ENCODE measurements at places on chromosomes 12 and 14. TPM values are rescaled to one million over a fixed set of nuclear protein-coding genes. Genes with fewer than 3 reads are reported as not detected.

DNA sequence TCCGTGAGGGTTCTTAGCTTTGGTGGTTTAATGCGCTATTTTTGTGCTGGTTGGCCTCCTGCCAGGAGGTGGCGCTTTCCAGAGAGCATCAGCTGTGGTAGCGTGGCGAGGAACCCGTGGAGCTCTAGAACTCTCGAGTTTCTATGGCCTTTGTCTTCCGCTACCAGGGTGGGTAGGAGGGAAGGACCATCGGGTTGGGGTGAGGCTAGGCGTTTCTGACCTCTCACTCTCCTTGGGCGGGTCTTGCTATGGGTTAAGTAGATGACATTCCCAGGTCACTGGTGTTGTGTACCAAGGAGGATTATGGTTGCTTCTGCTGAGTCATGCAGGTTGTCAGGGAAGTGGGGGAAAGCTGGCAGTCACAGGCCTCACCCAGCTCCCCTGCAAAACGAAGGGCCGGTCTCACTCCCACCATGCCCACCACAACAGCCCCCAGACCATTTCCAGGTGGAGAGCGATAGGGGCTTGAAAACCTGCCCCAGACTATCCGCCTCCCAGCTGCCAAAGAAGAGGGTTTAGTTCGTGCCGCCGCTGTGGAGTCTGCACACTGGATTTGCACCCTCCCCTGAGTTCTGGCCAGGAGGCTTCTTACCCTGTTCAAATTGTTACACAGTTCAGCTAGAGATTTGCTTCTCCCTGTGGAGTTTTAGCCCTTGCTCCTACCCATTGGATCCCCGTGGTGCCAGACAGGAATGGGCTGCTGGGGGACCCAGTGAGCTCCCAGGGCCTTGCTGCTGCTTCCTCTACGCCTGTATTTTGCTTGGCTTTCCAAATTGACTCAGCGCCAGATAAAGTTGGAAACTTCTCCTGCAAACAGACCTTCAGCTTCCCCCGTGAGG is 21.9 kb downstream of the RNFT2 start:
- no peak for DNase-seq

Gene MANSC1
- total RNA-seq, result 20.1 TPM

Gene CLEC4D
- total RNA-seq, result 0.56 TPM

Gene DDX47
- 82.0 TPM for total RNA-seq

DNA sequence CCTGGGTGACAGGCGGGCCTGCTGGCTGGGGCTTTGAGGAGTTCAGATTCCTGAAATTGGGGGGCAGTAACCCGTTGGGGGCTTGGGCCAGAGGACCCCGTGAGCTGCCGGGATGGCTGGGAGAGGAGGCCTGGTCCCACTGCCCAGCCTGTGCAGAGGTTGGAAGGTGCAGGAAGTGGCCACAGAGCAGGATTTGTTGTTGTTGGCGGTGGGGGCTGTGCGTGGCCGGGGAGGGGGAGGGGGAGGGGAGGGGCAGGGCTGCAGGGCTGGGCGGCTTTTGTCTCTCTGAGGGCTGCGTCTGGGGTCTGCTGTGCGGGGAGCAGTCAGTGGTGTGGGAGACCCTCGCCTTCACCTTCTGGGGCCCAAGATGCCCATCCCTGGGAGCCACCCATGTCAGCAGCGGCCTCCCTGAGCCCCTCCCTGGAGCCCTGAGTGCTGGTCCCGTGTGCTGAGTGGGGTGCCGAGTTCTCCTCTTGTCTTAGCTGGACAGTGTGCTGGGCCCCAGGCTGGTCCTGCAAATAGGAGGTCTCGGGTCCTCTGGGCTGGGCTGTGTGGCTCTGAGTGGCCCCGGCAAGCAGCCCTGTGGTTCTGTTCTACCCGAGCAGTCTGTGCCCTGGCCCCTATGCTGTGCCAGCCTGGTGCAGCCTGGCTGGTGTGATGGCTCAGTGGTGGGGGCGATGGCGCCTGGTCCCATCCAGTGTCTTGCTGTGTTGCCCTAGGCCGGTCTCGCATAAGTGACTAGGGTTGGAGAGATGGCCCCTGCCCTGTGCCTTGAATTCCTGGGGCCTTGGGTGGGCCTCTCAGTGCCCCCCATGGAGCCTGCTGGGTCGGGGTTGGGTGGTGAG is 10.3 kb downstream of the KIF26A start:
- DNase-seq, result no peak

GRCh38 chr14:56482310-56482911 is 97.2 kb upstream of the TMEM260 start:
- no peak for DNase-seq

DNA sequence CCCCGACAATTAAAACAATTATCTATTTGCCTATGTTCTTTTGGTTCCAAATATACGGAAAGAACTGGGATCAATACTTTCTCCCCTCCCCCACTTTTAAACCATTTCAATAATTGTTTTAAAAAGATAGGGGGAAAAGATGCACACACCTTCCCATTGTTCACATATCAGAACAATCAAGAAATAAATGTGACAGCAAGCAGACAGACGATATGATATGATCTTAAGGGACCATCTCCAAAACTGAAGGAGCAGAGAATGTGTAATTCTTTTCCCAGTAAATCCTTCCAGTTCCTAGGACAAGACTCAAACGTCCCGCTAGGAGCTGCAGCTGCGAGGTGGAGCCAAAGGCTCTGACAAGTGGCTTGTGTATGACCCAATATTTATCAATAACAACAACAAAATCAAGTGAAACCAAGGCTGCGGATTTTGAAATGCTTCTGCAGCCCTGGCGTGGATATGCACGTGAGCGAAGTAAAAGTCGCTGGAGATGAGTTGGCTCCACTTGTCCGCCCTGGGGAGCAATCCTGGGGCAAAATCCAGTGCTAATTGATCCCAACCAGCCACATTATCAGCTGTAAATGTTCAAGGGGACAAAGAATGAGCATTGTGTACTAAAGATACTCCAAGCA is 8.2 kb upstream of the FOXG1 start:
- DNase-seq, result no peak

DNA sequence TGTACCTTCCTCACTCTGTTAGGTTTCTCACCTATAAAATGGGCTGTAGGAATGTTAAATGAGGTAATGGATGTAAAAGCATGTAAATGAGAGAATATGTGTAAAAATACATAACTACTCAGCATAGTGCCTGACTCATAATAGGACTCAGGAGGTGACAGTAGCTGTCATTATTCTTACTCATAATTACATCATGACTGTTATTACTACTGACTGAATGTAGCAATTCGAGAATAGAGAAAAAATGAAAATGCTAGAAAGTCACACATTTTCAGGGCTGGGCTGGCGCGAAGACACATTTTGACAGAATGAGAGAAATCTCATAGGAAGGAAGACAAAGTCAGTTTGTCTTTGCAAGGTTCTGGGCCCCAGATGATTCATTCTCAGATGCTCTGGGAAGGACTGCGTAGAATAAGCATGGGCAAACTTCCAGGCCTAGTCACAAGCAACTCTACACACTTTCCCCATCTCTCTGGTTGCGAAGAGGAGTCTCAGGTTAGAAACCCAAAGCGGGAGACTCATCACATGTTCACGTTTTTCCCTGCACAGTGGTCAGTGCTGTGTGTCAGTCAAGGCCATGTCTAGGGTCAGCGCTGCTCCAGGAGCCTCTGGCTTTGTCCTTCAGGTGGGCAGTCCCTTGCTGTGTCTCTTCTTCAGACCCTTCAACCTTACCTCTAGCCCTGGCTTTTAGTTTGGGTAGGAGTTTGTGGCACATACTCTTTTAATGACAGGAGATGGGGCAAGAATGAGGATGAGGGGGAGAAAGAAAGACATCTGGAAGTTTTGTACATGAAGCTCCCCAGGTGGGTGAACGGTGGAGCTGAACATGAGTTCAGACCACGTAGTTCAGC is 8.4 kb downstream of the GPRC5A start:
- no peak for DNase-seq

GRCh38 chr12:72546106-72546505 is 273.9 kb downstream of the TRHDE start:
- DNase-seq, result no peak

Gene CLEC9A
- not detected for total RNA-seq

- DNase-seq, result no peak
These were observed 56.5 kb downstream of the KDM2B start for GRCh38 chr12:121524196-121524916.

Gene LMNTD1
- not detected for total RNA-seq

DNA sequence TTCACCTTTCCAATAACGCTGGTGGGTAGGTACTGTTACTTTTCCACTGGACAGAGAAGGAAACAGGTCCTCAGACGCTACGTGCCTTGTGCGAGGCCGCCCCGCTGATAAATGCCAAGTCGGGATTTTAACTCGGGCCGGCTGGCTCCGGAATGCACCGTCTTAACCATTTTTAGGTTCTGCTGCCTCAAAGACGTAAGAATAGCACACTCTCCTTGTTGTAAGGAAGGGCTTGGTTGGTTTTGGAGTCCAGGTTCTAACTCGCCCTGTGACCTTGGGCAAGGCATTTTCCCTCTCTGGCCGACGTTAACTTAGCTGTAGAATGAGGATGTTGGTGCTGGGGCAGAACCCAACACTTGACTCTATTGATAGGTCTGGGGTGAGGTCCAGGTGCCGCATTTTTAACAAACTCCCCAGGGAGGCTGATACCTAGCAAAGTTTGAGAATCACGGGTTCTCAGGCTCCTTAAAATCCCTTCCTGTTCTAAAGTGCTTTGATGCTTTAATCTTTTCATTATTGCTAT is 814 bp downstream of the ANKRD13A start:
- DNase-seq, result no peak

DNA sequence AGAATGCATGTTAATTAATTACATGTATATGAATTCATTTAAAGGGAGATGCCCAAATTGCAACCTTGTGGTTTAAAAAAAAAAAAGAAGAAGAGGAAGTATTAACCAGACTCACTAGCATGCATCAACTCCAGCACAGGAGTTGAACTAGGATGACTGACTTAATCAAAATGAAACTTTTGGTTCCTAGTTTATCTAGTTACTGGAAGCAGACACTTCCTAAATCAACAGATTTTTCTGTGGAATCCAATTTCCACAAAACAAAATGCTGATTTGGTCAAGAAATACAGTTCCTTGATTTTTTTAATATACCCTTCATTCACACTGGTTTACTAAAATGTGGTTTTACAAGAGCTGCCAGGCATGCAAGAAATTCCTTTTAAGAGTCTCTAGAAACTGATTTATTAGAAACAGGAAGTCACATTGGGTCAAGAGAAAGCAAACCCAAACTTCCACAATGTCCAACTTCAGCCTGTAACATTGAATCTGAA is 41.6 kb downstream of the ITPR2 start:
- DNase-seq, result no peak

DNA sequence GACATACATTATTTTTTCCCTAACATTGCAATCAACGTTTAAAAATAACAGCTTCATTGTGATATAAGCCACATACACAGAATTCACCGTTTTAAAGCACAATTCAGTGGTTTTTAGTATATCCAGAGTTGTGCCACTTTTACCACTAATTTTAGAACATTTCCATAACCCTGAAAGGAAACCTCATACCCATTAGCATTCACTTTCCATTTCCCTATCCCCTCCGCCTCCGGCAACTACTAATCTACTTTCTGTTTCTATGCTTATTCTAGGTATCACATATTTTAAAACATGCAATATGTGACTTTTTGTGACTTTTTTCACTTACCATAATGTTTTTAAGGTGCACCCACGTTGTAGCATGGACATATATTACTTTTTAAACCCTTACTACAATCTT is 55.6 kb upstream of the ISM2 start:
- no peak for DNase-seq

- DNase-seq, result no peak
These were observed 136.5 kb downstream of the TGFB3 start for GRCh38 chr14:75845136-75845804.

GRCh38 chr14:73720636-73721035 is 6.5 kb upstream of the PNMA1 start:
- no peak for DNase-seq

Gene TRIM9
- 4.1 TPM for total RNA-seq

DNA sequence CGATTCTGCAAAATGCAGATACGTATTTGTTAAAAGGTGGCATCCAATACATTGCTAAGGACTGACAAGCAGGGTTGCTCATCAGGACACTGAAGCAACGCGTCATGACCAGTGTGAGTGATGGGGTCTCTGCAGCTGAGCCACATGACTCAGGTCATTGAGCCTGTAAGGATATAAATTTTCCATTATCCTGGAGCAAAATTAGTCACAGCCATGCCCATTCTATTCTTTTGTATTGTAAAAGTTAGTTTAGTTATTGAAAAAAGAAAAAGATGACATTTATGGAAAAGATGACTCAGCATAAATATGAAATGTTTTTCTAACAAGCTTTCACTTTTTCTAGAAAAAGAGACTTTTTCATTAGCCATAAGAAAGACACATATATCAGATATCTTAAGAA is 268.0 kb upstream of the TMEM132C start:
- no peak for DNase-seq

DNA sequence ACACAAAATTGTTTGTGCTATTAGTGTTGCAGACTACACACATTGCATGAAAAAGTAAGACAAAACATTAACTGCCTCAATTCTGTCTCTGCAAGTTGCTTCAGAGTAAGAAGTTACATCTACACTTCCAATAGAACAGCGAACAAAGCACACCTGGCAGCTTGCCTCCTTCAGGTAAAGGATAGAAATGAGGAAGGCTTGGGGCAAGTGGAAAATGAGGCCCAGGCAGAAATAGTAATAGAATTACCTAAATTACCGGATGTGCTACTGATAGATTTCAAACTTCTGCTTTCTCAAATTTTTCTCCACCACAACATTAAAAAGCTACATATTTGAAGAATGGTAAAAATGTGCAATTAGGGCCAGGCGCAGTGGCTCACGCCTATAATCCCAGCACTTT is 37.7 kb downstream of the CCDC175 start:
- DNase-seq, result no peak

DNA sequence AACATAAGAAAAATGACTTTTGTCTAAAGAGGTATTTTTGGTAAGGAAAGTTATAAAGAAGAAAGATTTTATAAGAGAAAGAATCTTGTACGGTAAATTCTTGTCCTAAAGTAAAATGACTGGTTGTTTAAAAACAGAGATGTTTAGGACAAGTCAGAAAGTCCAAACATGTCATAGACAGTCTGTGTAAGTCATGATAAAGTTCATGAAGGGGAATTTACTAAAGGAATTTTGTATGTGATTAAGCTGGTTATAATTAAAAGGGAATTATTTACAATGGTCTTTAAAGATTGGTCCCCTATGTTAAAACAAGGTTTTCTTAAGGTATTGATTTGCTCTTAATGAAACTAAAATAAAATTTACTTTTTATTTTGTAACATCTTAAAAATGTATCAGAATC is 269.4 kb upstream of the CCDC196 start:
- no peak for DNase-seq

Gene ANKS1B
- total RNA-seq, result 9.5 TPM

- no peak for DNase-seq
These were observed 6.0 kb downstream of the FBXW8 start for GRCh38 chr12:116916714-116917114.

- DNase-seq, result no peak
These were observed 17.3 kb downstream of the NFKBIA start for GRCh38 chr14:35387219-35387618.

DNA sequence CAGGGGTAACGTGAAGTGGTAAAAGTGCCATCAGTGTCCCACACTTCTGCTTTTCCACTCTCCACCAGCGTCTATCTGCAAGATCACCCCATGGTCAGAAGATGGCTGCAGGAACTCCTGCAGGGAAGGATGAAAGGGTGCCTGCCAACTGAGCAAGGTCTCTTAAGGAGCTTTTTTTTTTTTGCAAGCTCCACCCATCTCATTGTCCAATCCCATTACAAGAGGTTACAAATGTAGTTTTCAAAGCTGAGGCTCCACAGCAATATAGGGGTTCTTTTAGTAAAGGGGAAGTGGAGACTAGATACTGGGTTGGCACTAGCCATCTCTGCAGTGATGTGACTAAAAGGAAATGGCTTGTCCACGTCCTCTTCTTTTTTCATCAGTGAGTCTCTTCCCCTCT is 5.9 kb upstream of the BHLHE41 start:
- DNase-seq, result no peak

Gene SERPINA9
- not detected for total RNA-seq

GRCh38 chr12:42758806-42759205 is 169.3 kb upstream of the PRICKLE1 start:
- DNase-seq, result no peak

Data from omental fat pad (tissue), 4 donors.